ENCODE measurements at places on chromosomes 16 and 17.

- DNase-seq: no peak
- H3K27me3 ChIP-seq: no peaks in the 10 kb centered on the region
- peaks cover 9% of the 10 kb centered on the region for H3K36me3 ChIP-seq
- H3K27ac ChIP-seq: no peak overlapping the region
- H3K4me3 ChIP-seq: no peak overlapping the region
Measured at GRCh38 chr17:14058051-14058450, 11.3 kb upstream of the COX10 start.

DNA sequence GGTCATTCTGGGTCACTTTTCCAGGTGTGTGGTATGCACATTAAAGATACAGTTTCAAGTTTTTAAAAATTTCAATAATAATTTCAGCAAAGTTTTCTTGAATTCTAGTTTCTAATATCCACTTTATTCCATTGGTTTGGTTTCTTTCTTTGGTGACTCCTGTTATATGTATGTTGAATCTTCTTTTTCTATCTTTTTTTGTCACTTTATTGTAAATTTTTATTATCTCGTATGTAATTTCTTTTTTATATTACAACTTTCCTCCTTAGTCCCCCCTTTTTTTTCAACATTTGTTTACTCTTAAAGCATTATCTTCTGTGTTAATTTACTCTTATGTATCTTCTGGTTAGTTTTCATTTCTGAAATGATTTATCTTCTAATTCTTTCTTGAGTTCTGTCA is 57.5 kb downstream of the NF1 start:
- no peak overlapping the region for H3K4me3 ChIP-seq
- H3K27me3 ChIP-seq: no peaks in the 10 kb centered on the region
- peaks cover 6% of the 10 kb centered on the region for H3K4me1 ChIP-seq

DNA sequence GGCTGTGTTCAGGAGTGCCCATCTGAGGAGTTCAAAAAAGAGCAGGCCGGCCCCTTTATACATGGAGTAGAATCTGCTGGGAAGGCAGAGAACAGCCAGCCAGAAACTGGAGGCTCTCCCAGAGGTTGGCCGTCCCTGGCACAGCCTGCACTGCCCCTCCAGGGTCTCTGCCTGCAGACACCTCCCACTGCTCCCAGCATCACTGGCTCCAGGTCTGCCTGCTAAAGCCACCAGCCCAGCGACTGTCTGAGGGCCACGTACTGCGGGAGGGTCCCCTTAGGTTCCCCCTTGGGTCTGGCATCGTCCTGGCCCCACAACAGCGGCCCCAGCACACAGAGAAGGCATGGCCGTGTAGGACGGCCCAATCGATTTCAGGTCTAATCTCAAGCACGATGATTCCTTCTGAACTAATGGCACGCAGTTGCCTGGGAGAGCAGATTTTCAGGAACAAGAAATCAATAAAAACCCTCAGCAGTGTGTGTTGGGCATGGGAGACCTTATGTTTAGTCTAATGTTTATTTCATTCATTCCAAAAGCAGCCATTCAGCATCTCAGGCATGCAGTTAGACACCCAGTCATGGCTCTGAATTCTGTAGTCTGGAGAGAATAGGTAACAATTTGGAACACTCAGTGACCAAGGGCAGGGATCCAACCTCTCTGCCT is 95.6 kb downstream of the PGS1 start:
- no peak overlapping the region for H3K4me3 ChIP-seq
- H3K4me1 ChIP-seq: no peaks in the 10 kb centered on the region
- H3K27ac ChIP-seq: no peak overlapping the region

- H3K4me3 ChIP-seq: no peak overlapping the region
- no peaks in the 10 kb centered on the region for H3K4me1 ChIP-seq
- H3K27ac ChIP-seq: no peak overlapping the region
- no peaks in the 10 kb centered on the region for H3K27me3 ChIP-seq
Measured at GRCh38 chr17:62147284-62147683, 82.2 kb upstream of the MED13 start.

- no peak overlapping the region for H3K27ac ChIP-seq
- H3K36me3 ChIP-seq: no peaks in the 10 kb centered on the region
- no peak overlapping the region for H3K4me3 ChIP-seq
- DNase-seq: no peak
Measured at GRCh38 chr17:10807704-10808128, 3.8 kb upstream of the TMEM238L start.

DNA sequence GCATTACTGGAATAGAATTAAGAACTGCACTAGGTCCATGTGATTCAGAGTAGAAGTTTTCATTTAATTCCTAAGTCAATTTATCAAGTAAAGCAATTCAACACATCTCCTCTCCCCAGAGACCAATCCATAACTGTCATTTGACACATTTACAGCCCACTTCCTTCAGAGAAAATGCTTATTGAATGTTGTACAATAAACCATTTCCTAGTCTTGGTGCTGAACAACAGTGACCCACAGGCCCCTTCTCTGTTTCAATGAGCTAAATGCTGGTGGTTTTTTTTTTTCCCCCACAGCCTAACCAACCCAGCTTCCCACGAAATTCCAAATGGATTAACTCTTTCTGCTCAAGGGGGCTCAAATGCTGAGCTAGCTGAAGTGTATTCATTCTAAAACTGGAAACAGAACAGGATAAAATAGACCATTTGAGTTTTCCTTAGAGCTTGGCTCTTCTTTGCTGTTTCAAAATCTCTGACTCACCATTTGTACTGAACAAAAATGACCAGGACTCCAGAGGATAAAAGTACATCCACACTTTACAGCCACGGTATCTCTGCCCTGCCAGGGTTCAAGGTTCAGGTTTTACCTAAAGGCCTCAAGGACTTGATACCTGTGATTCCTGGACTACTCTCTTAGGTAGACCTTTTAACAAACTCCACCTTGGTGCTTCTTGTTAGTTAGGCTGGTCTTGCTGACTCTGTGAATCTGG is 62.3 kb downstream of the TMEM100 start:
- no peak overlapping the region for H3K4me3 ChIP-seq
- H3K27ac ChIP-seq: no peak overlapping the region
- H3K27me3 ChIP-seq: no peaks in the 10 kb centered on the region
- H3K4me1 ChIP-seq: no peaks in the 10 kb centered on the region
- no peaks in the 10 kb centered on the region for H3K36me3 ChIP-seq
- DNase-seq: no peak

GRCh38 chr16:49724774-49725173 is 131.1 kb downstream of the ZNF423 start:
- no peak for DNase-seq
- no peaks in the 10 kb centered on the region for H3K27me3 ChIP-seq
- H3K4me3 ChIP-seq: no peak overlapping the region
- no peaks in the 10 kb centered on the region for H3K36me3 ChIP-seq

- no peaks in the 10 kb centered on the region for H3K4me1 ChIP-seq
- no peak overlapping the region for H3K27ac ChIP-seq
Measured at GRCh38 chr16:26992666-26993349, 73.9 kb upstream of the C16orf82 start.

DNA sequence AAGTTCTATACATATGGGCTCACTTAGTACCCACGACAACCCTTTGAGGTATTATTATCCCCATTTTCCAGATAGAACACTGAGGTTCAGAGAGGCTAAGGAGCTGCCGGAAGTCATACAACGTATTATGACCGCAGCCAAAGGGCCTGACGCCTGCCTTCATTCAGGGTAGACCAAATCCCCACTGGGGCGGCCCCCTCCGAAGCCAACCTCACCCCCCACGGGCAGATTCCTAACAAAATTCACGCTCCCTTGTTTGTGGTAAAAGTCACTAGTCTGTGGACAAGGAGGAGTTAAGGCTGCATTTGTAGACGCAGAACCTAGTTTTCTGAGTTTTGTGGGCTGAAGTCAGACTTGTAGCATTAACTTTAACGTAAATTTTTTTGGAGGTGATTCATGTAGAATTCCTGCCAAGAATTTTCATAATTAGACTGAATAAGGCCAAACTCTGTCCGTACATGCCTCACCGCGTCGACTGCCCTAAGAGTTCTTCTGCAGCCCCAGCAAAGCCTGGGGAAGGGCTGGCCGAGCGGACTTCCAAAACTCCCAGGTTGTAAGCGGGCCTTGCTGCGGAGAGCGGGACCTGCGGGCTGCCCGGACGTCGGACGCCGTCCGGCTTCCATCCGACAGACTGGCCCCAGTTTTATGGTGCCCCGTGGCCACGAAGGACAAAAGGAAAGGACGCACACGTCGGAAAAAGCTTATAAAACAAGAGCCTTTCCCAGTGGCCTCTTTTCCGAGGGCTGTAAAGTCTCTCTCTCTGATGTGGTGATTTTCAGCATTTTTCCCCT is 75.7 kb downstream of the NXN start:
- H3K4me1 ChIP-seq: peaks cover 3% of the 10 kb centered on the region
- H3K27me3 ChIP-seq: no peaks in the 10 kb centered on the region
- H3K27ac ChIP-seq: no peak overlapping the region
- no peak overlapping the region for H3K4me3 ChIP-seq
- DNase-seq: peak; percentile 58
- H3K36me3 ChIP-seq: no peaks in the 10 kb centered on the region

- H3K4me1 ChIP-seq: peaks cover 9% of the 10 kb centered on the region
- no peak overlapping the region for H3K4me3 ChIP-seq
- no peak for DNase-seq
- H3K27ac ChIP-seq: no peak overlapping the region
- no peaks in the 10 kb centered on the region for H3K27me3 ChIP-seq
Measured at GRCh38 chr16:52456368-52456767, 90.6 kb downstream of the TOX3 start.

DNA sequence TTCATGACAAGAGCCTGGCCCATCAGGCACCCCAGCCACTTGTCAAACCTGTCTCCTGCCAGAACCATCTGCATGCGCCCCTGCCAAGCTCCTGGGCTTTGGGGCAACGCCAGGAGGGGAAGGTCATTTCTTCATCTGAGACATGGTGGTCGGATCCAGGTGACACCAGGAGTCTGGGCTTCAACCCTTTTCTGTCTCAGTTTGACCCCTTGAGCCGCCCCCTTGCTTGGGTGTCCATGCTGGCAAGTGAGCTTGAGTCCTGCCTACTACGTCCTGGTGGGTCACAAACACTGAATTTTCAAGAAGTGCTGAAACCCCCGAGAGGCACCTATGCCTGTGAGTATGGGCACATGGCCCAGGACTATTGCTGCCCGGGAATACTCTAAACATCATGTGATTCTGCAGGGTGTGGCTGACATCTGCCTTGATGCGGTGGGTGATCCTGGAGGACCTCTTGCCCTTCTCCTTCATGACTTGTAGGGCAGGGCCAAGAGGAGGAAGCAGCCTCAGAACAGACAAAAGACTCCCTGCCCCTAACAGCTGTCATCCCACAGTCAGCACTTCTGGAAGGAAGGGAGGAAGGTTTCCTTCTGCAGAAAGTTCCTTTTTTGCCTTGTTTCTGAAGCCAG is 43.4 kb downstream of the TNFRSF13B start:
- no peaks in the 10 kb centered on the region for H3K27me3 ChIP-seq
- H3K27ac ChIP-seq: no peak overlapping the region
- H3K36me3 ChIP-seq: no peaks in the 10 kb centered on the region
- DNase-seq: no peak
- no peak overlapping the region for H3K4me3 ChIP-seq
